WERI-Rb-1 (cell line): ENCODE measurements at places on chromosomes 2 and 18.

GRCh38 chr2:98308068-98308467, 38.2 kb upstream of the CNGA3 start:
- no peak for DNase-seq

- DNase-seq, result no peak
Measured at GRCh38 chr2:214255046-214255445, 155.8 kb upstream of the VWC2L start.

- no peak for DNase-seq
Measured at GRCh38 chr2:11617527-11617926, 52.5 kb downstream of the NTSR2 start.

DNA sequence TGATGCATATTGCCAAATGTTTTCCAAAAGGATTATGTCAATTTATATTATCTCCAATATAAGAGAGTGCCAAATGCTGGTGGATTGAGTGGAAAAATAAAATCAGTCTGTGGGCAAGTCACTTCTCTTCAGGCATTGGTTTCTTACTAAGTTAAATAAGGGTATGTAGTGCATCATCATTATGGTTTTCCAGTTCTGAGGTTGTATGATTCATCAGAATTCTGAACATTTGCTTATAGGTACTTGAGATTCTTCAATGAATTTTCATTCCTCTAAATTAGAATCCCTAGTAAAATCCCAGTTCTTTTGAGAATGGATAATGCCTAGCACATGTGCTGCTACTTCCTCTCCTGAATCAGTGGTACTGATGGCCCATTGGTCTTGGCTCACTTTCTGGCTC, 188.9 kb upstream of the OSR1 start:
- no peak for DNase-seq

- no peak for DNase-seq
Measured at GRCh38 chr18:58362027-58362575, 266.8 kb downstream of the ALPK2 start.

GRCh38 chr2:51068237-51068636, 36.3 kb upstream of the NRXN1 start:
- DNase-seq, result no peak
